ENCODE measurements at places on chromosomes 2 and 18.

- no peak for DNase-seq
Observed at GRCh38 chr2:160634436-160634835, 140.8 kb upstream of the RBMS1 start.

GRCh38 chr2:37464067-37464466 is 119.6 kb downstream of the QPCT start:
- DNase-seq: no peak

DNA sequence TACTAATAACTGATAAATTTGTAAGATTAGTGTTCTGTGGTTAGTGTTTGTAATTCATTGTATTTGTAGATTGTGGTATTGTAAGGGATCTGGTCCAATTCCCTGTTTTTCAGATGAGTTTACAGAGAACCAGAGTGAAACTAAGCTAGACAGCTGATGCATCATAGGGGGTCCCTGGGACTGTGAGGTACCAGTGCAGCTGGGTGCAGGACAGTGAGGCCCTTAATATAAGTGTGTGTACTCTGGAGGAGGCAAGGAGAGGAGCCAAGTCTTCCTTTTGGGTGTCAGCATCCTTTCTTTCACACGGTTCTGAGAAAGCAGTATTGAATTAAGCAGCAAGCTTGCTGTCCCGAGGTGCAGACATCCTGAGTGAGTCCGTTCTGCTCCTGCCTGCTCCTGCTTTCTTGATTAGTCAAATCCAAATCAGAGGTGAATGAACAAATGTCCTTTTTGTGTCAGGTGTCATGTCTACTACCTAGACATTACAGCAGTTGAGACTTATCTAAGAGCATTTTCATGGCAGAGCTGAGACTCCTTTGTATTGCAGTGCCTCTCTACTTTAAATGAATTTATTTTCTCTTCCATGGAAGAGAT is 194.9 kb downstream of the MCFD2 start:
- no peak for DNase-seq

GRCh38 chr18:2893676-2894075 is 46.9 kb downstream of the EMILIN2 start:
- no peak for DNase-seq

DNA sequence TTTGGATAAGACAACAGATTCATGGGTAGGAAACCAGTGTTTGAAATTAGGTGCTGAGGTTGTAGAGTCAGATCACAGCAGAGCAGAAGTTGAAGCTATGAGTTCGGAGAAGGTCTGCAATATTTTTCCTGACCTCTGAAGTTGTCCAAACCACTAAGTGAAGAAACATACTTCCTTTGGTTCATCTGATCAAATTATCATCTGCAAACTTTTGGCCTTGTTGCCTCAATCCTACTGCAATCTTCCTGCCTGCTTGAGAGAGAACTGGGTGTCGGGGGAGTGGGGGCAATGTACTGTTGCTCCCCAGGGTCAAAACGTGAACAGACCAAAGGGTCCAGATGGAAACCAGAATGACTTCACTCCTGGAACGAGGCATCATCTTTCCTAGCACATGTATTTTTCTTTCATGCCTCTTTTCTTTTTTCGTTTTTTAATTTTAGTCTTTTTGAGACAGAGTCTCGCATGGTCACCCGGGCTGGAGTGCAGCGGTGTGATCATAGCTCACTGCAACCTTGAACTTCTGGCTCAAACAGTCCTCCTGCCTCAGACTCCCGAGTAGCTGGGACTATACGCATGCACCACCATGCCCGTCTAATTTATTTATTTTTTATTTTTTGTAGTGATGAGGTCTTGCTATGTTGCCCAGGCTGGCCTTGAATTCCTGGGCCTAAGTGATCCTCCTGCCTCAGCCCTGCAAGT is 42.7 kb downstream of the RAB31 start:
- DNase-seq: no peak

Data from MM.1S (cell line).